Caco-2 (cell line): ENCODE measurements at places on chromosomes 5 and 9. TPM values are rescaled to one million over a fixed set of nuclear protein-coding genes. Genes with fewer than 3 reads are reported as not detected.

DNA sequence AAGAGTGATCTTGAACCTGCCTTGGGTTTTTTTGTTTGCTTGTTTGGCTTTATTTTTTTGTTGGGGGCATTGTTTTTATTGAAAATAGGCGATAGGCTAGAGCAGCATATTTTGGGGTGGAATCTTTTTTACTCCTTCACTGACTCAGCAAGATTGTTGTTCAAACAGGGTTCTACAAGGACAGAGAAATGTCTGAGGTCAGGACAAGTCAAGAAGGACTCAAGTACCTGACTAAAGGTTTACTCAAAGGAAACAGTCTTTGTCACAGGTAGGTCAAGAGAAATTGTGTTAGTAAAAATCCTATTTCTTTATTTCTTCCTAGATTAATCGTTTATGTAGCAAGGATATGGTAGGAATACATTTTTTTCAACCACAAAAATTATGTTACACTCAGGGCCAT lies 1564.0 kb upstream of the CDH9 start:
- H3K27me3 ChIP-seq = no peaks in the 10 kb centered on the region
- no peak for DNase-seq
- no peak overlapping the region for H3K27ac ChIP-seq
- H3K4me3 ChIP-seq = no peak overlapping the region
- no peaks in the 10 kb centered on the region for H3K4me1 ChIP-seq

The CDC20B gene
- total RNA-seq = not detected in 2 replicates

GRCh38 chr9:99753436-99753835 lies 68.2 kb upstream of the NR4A3 start:
- no peak overlapping the region for H3K27ac ChIP-seq
- no peak for DNase-seq
- no peak overlapping the region for H3K4me3 ChIP-seq
- H3K4me1 ChIP-seq = no peaks in the 10 kb centered on the region

The GRIN3A gene
- total RNA-seq = not detected in 2 replicates

GRCh38 chr9:109977521-109977920 lies 197.5 kb downstream of the PALM2AKAP2 start:
- no peak for DNase-seq
- H3K27me3 ChIP-seq = no peaks in the 10 kb centered on the region
- no peaks in the 10 kb centered on the region for H3K4me1 ChIP-seq
- H3K27ac ChIP-seq = no peak overlapping the region
- no peak overlapping the region for H3K4me3 ChIP-seq
